ENCODE measurements at places on chromosomes 7 and 10. TPM values are rescaled to one million over a fixed set of nuclear protein-coding genes. Genes with fewer than 3 reads are reported as not detected.

DNA sequence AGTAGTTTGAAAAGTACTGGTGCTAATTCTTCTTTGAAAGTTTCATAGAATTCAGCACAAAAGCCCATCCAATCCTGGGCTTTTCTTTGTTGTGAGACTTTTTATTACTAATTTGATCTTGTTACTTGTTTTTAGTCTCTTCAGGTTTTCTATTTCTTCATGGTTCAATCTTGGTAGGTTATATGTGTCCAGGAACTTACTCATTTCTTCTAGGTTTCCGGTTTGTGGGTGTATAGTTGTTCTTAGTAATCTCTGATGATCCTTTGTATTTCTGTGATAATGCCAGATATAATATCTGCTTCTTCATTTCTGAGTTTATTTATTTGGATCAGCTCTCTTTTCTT is 147.5 kb downstream of the RTKN2 start:
- DNase-seq: no peak

DNA sequence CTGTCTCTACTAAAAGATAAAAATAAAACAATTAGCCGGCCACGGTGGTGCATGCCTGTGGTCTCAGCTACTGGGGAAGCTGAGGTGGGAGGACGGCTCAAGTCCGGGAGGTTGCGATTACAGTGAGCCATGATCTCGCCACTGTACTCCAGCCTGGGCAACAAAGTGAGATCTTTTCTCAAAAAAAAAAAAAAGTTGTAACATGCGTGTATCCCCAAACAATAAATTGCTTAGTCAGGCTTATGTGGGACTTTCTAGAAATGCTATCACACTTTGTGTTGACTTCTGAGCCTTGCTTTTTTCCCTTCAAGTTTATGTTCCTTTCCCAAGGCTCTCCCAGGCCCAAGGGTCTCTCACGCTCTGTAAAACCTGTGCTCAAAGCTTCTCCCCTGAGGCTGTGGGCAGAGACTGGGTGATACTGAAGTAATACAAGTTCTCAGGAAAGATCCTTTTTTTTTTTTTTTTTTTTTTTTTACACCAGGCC is 88.0 kb upstream of the TNS3 start:
- DNase-seq: no peak

DNA sequence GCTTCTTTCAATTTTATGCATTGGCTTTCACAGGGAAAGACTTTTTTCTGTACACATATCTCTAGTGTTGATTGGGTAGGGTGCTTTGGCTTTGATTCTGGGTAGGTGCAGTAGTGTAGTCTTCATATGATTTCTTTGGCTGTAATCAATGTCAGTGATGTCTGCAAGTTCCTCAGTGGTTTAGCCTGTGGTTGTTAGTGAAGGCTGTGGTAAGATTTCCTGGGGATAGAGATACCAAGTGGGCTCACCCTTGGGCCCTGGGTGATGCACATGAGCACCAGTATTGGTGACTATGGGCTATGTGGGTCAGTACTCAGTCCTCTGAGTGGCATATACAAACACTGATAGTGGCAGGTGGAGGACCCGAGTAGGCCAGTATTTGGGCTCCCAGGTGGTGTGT is 13.0 kb downstream of the GIMAP8 start:
- DNase-seq: no peak

DNA sequence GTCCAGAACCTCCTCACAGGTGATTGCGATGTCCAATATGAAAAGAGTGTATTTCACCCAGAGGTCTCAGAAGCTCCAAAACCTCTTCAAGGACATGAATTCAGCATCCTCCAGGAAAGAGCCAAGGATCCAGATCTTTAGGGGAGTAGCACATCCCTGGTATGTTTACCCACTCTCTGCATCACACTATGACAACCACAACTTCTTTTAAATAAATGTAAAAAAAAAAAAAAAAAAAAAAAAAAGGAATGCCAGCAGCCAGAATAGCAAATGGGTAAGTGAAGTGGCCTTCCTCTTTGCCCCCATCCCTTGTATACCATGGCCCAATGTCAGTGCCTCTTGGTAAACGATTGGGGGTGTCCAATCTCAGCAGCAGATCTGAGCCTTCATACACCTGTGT is 67.3 kb downstream of the SORBS1 start:
- no peak for DNase-seq

DNA sequence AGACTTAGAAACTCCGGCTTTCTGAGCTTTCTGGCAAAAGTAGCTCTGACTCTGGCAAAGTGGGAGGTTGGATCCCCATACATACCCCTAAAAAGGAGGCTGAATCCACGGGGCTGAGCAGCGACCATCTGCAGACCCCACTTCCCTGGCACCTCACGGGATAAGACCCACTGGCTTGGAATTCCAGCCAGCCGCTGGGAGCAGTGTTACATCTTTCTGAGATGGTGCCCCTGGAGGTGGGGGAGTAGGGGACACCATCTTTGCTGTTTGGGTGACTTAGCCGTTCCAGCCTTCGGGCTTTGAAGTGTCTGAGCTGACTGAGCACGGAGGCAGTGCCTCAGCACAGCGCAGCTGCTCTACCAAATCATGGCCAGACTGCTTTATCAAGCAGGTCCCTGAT is 45.0 kb upstream of the GRM3 start:
- no peak for DNase-seq

GRCh38 chr7:106269254-106269961 is 15.4 kb downstream of the NAMPT start:
- no peak for DNase-seq

- no peak for DNase-seq
Measured at GRCh38 chr10:67923551-67923950, 39.1 kb downstream of the SIRT1 start.

DNA sequence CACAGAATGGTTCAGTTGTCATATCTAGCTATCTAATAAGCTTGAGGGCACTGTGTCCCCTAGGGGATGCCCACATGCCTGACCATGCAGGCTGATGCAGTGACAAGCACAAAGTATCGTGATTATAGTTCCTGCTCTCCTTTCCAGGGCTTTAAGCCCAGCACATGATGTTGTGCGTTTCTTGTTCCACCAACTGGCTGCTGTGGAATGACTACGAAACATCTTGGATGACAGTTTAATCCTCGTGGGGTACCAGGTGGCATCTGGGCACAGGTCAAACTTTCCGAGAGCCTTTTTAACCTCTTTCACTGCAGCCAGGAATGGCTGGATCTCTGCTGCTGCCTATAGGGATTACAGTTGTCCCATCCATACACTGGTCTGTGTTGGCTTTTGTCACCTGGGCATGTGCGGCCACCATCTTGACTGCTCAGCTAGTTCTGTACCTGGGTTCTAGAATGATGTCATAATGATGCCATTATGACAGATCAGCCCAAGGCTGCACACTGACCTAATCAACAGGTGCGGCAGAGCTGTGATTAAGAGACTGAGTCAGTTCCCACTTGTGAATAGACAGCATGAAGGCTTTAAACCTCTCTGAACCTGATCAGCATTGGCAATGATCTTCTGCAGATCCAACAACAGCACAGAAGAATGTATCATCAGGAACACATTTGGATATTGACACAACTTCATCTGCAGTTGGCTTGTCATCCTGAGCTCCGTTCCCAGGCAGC is 144.1 kb downstream of the DLG5 start:
- DNase-seq: no peak

- DNase-seq: no peak
Measured at GRCh38 chr10:58698777-58699356, 186.2 kb downstream of the BICC1 start.

- no peak for DNase-seq
Measured at GRCh38 chr7:133021196-133021595, 60.7 kb downstream of the CHCHD3 start.

DNA sequence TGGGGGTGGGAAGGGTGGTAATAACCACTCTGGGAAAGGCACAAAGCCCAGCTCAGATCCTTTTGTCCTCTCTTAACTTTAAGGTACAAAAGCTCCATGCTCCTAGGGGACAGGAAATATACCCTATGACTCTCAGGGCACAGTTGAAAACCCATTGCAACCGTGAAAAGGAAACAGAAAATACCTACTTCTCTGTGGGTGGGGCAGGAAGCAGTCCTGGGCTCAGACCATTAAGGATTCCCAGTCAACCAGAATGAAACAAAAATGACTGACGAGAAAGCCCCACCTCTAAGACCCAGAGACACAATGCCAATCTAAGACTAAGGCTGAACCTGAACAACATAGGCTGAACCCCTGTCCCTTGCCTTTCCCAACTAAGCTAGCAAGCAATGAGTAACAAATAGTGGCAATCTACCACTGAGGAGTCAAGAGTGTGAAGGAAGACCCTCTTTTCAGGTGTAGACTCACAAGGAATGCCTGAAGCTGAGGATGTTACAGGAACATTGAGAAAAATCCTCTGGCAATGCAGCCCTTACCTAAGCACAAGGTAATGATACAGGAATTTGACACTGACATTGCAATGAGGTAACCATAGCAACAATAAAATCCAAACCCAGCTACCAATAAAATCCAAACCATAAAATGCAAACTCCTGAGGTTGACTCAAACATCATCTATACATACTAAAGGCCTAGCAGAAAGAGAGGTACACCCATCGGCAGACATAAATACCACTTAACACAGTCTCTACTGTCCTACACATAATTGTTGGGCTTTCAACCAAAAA is 380.1 kb downstream of the HPSE2 start:
- no peak for DNase-seq

DNA sequence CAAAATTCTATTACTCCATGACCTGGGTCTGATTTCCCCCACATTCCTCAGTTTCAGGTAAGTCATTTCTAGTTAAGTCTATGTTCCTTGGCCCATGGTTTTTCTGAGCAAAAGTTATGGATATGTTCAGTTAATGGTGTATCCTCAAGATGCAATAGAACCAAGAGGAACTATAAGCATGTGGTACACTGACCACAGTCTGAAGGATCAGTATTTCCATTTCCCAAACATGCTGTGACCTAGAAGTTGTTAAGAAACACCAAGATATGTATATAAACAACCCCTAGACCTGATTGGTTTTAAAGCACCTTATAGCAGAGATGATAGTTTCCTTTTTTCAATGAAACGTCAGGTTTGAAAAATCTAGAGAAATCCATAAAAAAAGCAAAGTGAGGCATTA is 94.2 kb upstream of the ABCB5 start:
- DNase-seq: no peak

GRCh38 chr10:93993782-93994437 is at the start of gene PLCE1:
Gene PLCE1 (plus strand): TSS chr10:93993931. CDS start chr10:94031047, 37,116 bp downstream.
- DNase-seq: peak; percentile 72

- no peak for DNase-seq
Measured at GRCh38 chr7:140591180-140591902, 49.3 kb downstream of the DENND2A start.

DNA sequence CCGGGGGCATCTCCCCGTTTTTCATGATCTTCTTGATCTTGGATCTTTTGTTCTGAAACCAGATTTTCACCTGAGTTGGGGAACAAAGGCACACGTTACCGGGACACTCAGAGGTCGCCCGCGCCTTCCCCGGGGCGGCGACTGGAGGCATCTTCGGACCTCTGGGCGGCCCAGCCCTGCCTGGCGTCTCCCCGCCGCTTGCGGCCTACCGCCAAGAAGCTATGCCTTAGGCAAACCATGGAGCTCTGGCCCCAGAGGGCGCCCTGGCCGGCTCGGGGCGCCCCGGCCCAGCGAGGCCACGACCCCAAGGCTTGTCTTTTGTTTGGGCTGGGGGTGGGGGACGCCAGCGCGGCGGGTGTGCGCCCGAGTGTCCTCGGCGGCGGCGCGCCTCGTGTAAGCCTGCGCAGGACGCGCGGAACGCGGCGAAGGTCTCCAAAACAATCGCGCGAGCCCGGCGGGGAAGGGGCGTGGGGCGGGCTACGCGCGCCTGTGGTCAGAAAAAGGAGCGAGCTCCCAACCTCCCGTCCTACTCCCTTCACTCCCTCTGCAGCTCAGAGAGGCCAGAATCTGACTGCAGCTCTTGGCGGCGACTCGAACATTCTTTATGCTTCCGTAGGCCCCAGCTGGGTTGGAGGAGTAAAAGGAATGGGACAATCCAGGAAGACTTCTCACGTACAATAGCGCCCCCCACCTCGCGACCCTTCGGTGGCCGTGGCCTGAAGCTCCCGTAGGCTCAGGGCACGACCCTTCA is 3.5 kb downstream of the DLX5 start:
- DNase-seq: no peak

GRCh38 chr7:104961821-104962220 is 52.2 kb upstream of the KMT2E start:
- DNase-seq: no peak

DNA sequence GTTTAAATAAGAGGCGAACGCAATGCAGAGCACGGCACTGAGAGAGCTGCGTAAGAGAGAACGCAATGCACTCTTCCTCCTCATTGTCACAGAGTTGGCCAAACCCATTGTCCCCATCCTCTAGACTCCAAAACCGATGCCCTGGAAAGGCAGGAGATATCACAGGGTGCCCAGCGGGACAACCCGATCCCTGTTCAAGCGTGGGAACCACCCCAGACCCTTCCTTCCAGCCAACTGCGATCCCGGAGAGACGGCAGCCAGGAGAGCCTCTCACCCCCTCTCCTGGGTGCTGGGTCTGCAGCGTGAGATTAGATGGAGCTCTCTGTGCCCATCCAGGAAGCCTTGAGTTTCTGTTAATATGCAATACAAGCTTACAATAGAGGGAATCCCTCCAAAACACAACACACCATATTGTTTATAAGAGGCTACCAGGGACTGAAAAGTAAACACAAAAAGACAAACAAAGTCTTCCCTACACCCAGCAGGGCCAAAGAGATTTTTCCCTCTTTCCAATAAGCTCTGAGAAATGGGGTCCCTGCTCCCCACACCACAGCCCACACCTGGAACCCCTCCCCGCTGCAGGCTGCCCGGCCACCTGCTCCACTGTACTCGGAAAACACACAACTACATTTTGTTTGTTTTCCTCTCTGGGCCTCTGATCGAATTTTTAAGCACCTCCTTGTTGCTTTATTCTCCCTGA is 187.6 kb downstream of the ADARB2 start:
- DNase-seq: no peak

DNA sequence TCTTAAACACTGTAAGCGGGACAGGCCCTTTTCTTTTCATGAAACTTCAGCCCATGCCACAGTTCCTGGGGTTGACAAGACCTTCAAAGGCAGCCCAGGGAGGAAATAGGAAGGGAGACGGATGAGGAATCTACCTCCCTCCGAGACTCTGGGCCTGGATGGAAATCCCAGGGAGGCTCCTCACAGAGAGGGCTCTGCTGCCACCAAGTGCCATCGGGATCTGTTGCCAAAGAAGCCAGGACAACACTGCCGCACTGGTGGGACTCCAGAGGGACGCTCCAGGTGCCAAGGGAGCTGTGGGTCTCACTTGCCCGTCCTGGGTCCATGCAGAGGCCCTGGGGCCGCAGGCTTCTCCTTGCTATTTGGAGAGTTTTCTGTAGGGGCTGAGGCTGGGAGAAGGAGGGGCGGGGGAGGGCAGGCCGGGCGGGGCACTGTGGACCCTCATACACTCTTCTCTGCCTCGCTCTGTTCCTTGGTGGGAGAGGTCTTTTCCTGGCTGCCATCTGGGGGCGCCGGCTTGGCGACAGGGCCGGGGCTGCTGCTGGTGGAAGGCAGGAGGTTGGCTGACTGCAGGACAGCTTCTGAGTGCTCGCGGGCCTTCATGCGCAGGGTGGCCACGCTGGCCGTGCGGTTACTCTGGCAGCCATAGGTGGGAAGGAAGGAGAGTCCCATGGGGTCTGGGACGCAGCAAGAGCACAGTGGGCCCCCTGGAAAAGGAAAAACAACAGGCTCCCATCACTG is 30.0 kb downstream of the DRGX start:
- no peak for DNase-seq

GRCh38 chr10:31134311-31134952 is 102.8 kb upstream of the ZNF438 start:
- peak; percentile 72 for DNase-seq

CHRM2 gene
- 11.4 TPM for total RNA-seq

EPO gene
- 0.22 TPM for total RNA-seq

NME8 gene
- total RNA-seq: not detected

TAS2R39 gene
- not detected for total RNA-seq

RAMP3 gene
- 0.70 TPM for total RNA-seq

NODAL gene
- total RNA-seq: not detected

NAPEPLD gene
- total RNA-seq: 17.0 TPM

PDZD7 gene
- 1.4 TPM for total RNA-seq

PLCE1 gene
- total RNA-seq: 7.8 TPM
